GM12891 (cell line): ENCODE measurements at places on chromosomes 6 and 20.

- no peak for DNase-seq
These were observed 382.9 kb upstream of the CNR1 start for GRCh38 chr6:88548891-88549505.

DNA sequence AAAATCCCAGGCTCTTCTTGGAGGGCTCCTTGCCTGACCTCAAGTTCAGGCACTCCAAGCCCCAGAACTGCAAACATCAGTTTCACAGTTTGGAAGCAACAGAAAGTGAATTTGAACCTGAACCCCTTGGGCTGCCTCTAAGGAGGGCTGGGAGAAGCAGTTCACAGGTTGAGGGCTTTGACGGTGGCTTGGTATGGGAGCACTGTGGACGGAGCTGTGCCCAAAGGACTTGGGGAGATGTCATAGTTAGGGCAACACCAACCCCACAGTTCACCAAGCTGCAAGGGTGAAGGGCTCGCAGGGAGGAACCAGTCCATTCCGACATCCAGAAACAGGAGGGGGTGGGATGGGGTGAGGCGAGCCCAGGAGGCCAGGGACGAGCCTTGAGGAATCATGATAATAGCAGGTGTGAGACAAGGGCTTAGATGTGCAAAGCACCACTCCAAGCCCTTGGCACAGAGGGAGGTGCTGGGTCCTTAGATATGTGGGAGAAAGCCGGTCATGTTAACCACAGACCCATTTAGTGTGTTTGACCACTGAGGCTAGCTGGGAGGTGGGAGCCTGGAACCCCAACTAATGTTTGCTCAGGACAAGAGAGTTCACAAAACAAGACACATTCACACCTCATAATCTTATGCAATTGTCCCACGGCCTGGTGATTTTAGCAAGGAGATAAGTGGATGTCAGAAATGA, 4.3 kb downstream of the CEBPB start:
- no peak for DNase-seq

DNA sequence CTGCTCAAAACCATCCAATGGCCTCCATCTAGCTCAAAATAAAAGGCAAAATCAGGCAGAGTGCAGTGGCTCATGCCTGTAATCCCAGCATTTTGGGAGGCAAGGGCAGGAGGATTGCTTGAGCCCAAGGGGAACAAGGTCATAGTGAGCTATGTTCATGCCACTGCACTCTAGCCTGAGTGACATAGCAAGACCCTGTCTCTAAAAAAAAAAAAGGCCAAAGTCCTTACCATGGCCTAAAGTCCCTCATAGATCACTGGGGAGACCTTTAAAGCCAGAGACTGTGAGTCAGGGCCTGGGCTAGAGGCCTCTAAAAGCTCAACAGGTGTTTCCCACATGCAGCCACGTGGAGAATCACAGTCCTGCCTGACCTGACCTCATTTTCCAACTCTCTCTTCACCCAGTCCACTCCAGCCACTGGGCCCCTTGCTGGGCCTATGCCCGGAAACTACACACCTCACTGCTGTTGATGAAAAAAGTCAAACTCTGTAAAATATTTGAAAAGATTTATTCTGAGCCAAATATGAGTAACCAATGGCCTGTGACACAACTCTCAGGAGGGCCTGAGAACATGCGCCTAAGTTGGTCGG, 28.2 kb upstream of the TAB2 start:
- DNase-seq = no peak

GRCh38 chr20:39464238-39464637, 502.1 kb downstream of the DHX35 start:
- no peak for DNase-seq

- DNase-seq = no peak
These were observed 738 bp downstream of the RALGAPB start for GRCh38 chr20:38473367-38473795.

DNA sequence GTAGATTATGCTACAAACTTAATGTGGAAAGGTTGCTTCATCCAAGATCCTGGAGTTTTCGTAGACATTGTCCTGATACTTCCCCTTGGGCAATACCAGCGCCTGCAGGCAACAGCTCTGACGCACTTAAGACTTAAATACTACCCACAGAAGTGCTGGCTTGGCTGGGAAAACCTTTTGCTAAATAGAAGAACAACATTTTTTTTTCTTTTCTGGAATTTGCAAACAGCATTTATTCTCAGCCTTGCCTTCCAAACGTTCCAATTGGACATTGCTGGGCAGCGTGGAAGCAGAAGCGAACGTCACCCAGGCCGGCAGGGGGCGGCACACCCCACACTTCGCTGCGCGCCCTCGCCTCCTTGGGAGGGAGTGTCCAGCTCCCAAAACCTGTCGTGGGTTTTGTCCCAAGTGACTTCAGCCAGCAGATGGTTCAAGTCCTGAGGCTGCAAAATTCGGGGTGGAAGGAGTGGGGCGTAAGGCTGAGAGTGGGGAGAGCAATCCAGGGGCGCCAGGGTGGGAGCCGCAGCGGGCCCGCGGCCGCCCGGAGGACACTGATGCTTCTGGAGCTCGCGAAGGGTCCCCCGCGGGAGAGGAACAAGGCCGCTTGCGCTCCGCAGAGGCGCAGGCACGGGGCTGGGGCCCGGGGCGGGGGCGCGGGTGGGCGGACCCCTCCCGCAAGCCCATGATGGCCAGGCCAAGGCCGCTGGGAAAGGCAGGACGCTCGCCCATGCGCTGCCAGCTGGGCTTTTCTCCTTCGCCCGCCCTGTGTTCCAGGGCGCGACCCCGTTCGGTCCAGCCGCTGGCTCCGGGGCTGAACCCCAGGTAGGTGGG, 60.8 kb upstream of the MAP3K4 start:
- DNase-seq = peak; percentile 67

GRCh38 chr6:149503872-149504271, 19.1 kb upstream of the ZC3H12D start:
- no peak for DNase-seq

DNA sequence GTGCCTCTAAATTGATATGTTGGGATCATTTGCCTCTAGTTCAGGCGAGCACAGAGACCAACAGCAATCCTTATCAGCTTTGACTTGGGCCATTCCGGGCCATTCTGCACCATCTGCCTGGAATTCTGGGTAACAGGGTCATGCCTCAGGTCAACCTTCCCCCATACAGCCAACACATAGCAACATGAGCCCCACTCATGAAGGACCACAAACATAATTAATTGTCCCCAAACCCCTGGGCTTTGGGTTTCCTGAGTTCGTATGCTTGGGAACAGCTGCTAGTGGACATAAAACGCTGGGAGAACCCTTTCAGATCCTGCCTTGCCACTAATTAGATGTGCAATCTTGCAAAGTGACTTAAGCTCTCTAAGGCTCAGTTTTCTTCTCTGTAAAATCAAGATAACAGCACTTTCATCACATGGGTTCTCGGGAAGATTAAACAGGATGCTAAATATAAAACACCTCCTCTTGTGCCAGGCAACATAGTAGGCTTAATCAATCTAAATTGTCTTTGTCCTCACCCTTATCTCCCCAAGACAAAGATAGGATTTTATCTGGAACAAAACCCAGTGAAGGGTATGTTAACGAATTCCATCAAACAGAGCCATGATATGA, 426.5 kb downstream of the CD83 start:
- DNase-seq = no peak

DNA sequence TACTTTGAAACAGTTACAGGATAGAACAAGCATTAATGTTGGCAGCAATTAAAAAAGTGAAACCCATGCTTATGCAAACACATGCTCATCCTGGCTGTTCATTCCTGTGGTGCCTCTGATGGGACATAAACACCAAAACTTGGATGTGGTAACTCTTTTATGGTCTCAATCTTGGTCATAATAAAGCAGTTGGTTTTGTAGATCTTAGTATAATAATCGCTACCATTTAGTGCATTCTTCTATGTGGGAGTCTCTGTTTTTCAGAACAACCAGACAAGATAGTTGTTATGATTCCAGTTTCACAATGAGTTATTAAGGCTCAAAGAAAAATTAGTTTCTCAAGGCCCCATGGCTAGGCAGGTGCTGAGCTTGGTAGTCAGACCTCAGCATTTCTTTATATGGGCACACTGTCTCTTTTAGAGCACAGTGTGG, 184.0 kb downstream of the UTRN start:
- peak; percentile 20 for DNase-seq

GRCh38 chr6:30883685-30884520, at the start of gene DDR1:
DDR1 (plus strand) TSS chr6:30884519; CDS start chr6:30888730, 4,211 bp downstream.
- DNase-seq = peak; percentile 77

DNA sequence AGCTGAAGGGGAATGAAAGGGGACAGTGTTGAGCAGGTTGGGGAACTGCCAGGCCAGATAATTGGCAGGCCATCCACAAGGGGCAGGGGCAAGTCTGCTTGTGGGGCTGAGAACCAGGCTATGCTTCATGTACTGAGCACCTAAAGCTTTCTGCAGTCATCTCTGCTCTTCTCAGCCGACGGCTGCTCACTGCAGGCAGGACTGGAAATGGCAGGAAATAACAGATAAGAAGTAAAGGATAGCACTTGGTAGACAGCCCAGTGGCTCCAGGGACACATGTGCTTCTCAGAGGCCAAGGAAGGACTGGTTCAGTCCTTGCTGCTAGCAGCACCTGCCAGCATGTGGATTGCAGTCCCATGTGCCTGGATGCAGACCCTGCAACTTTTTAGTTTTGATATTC, 89.8 kb downstream of the CD164 start:
- DNase-seq = no peak

GRCh38 chr6:35454391-35455110, 2.4 kb downstream of the FANCE start:
- no peak for DNase-seq

DNA sequence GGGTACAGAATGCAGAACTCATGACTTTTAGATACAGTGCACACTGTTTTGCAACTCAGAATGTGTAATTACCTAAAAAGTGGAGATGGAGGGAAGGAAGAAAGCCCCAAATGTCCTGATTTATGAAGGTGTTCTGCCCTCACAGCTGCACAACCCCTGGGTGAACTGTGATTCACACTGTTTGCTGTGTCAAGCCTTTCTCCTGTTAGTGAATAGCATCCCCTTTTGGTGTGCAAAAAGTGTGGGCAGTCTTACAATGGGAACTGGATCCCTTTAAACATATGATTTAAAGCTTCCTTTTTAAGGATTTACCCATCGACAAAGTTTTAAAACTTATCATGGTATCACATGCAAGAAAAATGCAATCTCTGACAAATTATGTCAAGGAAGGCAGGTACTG, 633.4 kb upstream of the EPHA7 start:
- no peak for DNase-seq

- DNase-seq = no peak
These were observed 43.5 kb upstream of the SCAF8 start for GRCh38 chr6:154689493-154690255.

DNA sequence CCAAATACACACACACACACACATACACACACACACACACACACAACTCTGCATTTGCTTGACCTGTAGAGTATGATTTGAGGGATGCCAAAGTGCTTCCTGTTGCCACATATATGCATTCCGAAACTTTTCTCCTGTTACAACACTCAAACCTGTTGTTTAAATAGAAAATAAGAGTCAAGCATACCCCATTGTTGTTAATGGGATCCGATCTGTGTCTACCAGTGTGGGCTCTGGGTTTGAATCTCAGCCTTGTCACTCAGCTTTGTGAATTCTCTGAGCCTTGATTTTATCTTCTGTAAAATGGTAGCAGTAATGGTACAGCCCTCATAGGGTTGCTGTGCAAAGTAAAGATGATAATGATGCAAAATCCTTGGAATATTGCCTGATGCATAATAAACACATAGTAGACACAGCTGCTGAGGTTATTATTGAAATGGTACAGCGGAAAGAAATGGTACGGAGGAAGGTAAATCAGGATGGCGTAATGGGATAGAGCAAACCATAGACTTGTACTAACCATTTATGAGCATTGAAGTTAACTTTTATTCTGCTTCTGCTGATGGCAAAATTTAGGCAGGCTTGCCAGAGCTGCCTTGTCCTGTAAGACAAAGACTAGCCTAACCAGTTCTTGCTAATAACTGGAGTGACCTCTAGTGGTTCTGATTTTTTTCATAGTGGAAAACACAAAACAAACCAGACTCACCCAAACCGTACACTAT, 113.5 kb upstream of the PHACTR1 start:
- DNase-seq = no peak

- no peak for DNase-seq
These were observed at the start of gene NKX2-2 for GRCh38 chr20:21513881-21514540. NKX2-2 (minus strand) TSS chr20:21514064; CDS start chr20:21513669, 395 bp downstream.

GRCh38 chr6:104109806-104110205, 749.9 kb downstream of the HACE1 start:
- no peak for DNase-seq

DNA sequence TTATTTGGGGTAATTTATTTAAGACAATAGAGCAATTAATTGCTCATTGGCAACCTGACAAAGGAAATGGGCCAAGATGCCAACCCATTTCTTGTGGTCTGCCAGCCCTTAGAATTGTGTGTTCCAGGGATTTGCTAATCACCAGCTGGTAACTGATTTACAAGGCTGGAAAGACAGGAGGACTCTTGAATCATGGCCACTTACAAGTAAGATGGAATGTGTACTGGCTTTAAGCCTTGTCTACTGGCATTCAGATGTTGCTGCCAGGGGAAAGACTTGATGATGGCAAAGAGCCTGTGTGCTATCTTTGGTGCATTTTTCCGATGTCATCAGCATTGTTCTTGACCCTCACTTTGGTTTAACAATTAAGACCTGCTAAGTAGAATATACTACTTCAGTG, 91.0 kb downstream of the BCKDHB start:
- no peak for DNase-seq

GRCh38 chr6:169046483-169047192, 207.0 kb downstream of the THBS2 start:
- no peak for DNase-seq

- no peak for DNase-seq
These were observed 25.8 kb upstream of the TMEM217 start for GRCh38 chr6:37283671-37284151.

DNA sequence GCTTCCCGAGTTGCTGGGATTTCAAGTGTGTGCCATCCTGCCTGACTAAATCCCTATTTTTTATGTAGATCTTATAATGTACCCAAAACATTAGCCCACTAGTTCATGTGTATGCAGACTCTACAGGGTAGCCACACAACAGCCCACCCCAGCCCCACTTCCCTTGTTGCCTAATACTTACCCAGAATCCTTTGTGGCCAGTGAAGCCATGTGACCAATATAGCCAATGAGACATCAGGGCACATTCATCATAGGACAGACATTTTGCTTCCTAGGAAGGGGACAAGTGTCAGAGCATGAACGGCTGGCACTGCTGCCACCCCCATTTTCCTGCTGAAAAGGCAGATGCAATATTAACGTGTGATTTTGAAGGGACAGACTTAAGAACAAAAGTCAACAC, 36.0 kb upstream of the TCP11 start:
- DNase-seq = no peak

- no peak for DNase-seq
These were observed 82.2 kb upstream of the TOP1 start for GRCh38 chr20:40946451-40946850.

DNA sequence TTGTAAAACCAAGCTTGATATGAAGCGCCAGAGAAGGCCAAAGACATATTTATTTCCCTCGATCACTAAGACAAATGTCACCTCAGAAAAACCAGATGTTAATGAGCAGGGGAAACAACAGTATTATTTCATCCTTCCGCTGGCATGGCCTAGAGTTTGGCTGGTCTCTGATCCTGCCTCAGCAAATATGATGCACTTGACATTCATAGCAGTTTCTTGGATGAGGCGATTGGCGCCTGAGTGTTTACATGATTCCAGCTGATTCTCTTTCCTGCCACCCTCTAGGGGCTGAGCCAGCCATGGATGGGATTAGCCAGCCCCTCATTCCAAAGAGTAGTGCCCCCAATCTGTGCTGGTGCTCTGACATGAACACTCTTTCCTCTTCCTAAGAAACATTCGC, 67.9 kb downstream of the STMND1 start:
- no peak for DNase-seq
